ENCODE measurements at places on chromosomes 5 and 9.

DNA sequence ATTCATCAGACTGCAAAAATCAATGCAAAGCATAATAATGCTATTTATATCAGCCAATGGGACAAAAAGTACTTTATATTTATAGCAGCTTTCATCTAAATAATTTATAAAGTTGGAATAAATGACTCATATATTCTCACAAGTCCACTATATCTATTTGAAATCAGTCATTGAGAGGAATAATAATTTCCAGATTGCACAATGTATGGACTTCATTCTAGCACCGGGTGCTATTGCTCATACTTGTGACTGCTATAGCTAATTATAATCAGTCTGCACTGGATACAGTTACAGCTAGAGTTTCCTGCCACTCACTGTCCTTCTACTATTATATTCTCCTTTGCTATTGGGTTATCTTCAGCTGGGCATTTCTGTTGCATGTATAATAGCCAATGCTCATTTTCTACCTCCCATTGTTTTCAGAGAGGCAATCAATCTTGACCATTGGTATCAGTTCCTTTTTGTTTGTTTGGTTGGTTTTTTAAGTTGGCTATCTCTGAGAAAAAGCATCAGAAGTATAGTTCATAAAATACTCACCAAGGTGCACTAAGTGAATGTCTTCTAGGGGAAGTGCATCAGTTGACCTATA lies 1.9 kb downstream of the CDH18 start:
- DNase-seq: peak; percentile 67

- DNase-seq: no peak
These were observed 412.6 kb upstream of the CTNND2 start for GRCh38 chr5:12316812-12317211.

GRCh38 chr5:137693951-137694721 lies 41.8 kb downstream of the KLHL3 start:
- no peak for DNase-seq

DNA sequence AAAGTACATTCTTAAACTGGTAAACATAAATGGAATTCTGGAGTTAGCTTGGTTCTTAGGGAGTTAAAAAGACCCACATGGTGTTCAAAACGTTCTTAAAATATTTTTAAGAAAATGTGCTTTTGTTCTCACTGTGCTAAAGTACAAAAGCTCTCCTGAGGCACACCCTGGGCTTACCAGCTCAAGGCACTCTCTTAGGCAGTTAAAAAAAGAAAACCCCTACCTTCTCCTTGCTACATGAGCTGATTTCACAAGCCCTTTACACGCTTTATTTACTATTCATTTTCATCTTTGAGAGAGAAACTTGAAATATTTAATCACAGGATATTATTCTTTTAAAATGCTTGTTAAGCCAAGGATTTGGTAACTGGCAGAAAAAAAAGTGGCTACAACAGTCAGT lies 723.3 kb upstream of the GRAMD2B start:
- no peak for DNase-seq

DNA sequence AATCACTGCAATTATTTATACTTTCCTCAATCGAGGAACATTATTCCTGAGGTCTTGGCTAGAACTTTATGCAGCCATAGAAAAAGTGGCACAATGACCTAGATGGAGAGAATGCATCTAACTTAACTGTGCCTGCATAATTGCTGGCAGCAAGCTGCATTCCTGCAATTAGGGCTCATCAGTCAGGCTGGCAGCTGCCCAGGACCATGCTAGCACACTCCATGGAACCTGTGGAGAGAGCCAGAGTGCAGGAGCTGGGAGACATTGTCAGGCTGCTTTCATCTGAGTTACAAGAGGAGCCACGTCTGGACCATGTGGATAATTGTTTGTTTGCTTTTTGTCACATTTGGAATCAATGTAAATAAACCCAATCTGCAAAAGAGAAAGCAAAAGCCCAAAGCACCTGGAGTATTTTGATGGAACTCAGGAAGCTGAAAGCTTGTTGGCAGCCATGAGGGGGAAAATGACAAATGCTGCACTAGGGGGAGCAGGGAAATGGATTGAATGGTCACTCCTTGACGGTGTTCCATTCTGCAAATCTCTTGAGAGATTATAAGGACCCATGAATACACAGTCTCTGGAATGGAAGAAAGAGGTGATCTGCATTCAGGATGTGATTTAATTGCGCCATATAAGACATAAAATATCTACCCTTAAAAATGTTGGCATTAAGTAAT lies 839.9 kb downstream of the MAT2B start:
- DNase-seq: no peak

GRCh38 chr5:178685386-178686059 lies 44.9 kb downstream of the ZNF354A start:
- no peak for DNase-seq

GRCh38 chr5:137616046-137616445 lies 116.9 kb upstream of the SPOCK1 start:
- no peak for DNase-seq

- DNase-seq: no peak
These were observed 21.6 kb downstream of the SLC46A2 start for GRCh38 chr9:112869041-112869529.

DNA sequence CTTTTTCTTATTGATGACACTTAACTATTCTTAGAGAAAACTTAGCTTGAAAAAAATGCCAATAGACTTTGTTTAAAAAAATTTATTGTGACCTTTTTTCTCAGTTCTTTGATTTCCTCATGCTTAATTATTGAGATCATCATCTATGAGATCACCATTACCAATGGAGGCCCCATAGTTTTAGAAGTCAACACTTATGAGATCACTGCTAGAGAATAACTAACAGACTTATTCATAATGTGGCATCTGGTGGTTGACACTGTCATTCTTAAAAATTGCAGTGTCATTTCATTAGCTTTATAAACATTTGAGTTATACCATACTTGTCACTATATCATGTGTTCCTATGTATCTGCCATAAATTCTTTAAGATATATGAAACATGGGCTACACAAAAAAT lies 14.9 kb upstream of the FEM1C start:
- DNase-seq: no peak

DNA sequence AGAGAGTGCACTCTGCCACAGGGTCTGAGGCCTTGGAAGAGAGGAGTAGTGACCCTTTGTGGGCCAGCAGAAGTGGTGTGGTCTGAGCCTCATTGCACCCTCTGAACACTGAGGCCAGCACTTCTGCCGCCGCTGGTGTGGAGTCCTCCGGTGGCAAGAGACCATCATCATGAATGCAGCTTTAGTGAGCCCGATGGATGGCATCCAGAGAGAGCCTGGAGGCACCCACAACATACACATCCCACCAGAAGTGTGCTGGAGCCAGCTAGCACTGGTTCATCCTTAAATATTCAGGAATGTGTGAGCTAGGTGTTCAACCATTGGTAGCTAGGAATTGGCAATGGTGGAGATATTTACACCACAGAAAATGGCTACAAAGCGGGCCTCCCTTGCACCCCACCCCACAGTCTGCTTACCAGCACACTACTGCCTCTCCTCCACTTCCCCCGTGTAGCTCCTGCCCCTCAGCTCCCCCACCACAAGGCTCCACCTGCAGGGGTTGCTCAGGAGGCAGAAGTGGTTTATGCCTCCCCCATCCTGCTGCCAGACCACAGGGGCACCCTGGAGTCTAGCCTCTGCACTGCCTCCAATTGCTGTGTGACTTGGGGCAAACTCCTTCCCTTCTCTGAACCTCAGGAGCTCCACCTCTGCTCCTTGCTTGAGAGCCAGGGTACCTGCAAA lies 16.4 kb downstream of the SLC6A7 start:
- no peak for DNase-seq

GRCh38 chr9:99561509-99561917 lies 260.2 kb upstream of the NR4A3 start:
- no peak for DNase-seq

- DNase-seq: no peak
These were observed 62.2 kb downstream of the CFAP77 start for GRCh38 chr9:132472199-132472598.

DNA sequence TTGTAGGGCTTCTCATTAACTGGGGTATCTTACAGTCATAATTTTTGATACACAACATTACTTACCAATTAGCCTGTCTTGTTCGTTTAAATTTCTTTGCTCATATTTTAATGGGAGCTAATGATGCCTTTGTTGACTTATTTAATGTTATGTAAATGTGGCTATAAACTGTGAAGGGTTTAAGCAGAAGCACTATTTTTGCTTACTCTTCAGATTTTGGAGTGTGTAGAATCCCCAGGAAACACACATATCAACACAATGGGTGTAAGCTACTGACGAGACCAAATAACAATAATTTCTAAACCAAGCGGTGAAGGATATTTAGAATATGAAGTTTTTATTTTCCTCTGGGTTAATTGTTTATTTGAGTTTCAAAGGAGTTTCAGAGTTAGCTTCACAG lies 452.5 kb downstream of the EBF1 start:
- no peak for DNase-seq

- no peak for DNase-seq
These were observed 9.7 kb upstream of the RIOK2 start for GRCh38 chr5:97192580-97193354.

DNA sequence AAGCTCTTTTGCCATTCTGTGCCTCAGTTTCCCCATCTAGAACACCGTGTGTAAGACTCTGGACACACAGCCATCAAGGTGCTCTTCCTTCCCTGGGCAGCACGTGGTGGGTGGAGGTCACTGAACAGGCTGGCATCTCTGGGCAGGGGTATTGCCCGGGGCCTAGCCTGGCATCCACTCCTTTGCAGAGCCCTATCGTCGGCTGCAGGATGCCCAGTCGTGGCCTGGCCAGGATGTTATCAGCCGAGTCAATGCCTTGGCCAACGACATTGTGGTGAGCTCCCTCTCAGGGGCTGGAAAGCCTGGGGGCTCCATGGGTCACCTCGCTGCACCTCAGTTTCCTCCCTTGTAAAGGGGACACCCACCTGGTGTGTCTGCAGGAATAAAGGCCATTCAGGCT lies 4.0 kb downstream of the ADGRD2 start:
- no peak for DNase-seq

DNA sequence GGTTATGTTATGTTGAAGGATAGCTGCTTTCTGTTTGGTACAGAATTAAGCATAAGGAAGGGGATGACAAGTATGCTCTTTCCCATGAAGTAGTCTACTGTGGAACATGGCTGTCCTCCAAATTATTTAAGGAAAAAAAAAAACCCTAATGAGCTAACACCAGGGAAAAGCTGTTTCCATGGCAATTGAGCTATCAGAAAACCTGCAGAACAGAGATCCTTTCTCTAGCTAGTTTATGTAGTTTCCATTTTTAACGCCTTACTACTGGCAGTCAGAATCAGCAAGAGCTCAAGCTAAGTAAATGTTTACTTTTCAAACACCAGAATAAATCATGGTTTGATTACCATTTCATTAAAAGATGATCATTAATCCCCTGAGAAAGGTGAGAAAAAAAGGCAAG lies 287.4 kb upstream of the TARS1 start:
- DNase-seq: no peak

DNA sequence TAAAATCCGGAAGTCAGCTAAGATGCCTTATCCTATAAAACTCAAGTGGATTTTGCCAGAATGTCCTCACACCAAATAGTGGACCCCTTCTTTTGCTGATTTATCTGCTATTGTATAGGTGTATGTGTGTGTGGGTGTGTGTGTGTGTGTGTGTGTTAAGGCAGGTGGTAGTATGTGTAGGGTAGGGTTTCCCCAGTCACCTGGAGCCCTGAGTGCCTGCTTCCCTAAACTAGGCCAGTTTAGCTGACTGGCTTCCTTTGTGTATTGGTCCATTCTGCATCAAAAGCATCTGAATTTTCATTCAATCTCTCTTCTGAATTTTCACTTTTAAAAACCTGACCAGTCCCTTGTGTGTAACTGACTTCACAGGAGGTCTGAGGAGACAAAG lies 42.2 kb upstream of the LCP2 start:
- no peak for DNase-seq

DNA sequence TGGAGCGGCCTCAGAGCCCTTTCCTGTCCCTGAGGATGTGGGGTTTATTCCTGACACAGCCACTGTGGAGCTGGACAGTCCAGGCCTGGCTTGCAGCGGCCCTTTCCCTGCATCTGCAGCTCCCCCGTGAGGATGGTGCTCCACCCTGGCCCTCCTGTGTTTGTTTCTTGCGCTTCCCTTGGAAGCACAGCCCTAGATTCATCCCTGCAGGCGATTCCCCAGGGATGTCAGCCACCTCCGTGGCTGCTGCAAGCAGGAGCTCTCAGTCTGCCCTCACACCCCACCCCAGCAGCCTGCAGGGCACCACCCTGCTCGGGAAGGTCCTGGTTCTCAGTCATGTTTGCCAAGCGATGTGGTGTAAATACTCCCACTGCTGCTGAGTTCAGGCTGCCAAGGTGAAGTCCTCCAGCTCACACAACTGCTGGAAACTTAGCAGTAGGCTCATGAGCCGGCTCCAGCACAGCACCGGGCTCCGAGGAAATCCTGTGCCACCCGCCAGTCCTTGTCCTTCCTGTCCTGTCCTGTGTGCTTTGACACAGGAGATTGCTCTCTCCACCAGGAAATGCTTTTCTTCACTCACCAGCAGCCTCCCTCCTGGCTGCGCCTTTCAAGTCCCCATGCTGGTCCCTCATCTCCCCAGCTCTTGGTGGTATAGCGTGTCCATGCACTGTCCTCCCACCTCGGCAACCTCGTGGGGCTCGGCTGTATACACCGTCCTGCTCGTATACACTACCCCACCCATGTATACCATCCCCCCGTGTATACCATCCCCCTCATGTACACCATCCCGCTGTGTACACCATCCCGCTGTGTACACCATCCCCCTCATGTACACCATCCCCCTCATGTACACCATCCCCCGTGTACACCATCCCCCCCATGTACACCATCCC lies 16.2 kb downstream of the ROPN1L start:
- DNase-seq: no peak

- DNase-seq: no peak
These were observed 216.5 kb downstream of the MCTP1 start for GRCh38 chr5:95068289-95068910.

DNA sequence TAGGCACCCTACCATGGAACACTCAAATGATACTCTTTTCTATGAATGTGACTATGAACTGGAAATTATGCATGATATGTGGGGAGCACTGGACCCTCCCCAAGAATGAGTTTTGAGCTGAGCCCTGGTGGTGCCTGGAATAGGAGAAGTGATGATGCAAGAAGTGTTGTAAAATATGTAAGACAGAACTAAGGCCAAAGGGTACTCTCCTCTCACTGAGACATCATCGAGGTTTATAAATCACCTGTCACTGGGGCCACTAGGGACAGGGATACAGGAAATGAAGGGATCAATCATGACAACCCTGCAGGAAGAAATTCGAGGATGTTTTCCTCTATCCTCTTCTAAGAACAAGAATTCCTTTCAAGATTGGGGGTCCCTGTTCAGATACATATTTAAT lies 45.4 kb downstream of the PCSK1 start:
- no peak for DNase-seq

Measured in cerebellar cortex (tissue), 1 donor.